ENCODE measurements at places on chromosomes 5 and 9. TPM values are rescaled to one million over a fixed set of nuclear protein-coding genes. Genes with fewer than 3 reads are reported as not detected.

PCDHGA8 gene
- total RNA-seq, result 2.1 TPM

PCDHB4 gene
- total RNA-seq, result 2.3 TPM

TMC1 gene
- total RNA-seq, result 0.31 TPM

GFRA3 gene
- total RNA-seq, result 1.3 TPM

- DNase-seq, result peak; percentile 36
Measured at GRCh38 chr9:16515207-16515606, 355.3 kb downstream of the BNC2 start.

DNA sequence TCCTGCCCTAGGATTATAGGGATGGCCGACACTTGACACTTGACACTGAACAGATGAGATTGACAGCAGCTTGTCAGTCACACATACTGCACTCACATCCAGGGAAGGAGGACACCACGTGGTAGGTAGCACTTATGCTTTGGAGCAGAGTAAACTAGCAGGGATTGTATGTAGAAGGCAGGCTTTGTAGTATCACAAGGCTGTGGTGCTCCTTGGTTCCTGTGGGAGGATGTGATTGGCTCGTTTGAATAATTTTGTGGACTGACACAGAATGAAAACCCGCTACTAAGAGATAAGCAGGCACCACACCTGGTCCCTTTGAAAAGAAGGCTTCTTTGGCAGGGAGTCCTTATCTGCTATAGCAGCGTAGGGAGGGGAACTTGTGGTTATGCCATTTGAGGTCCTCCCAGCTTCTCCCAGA lies 63.6 kb upstream of the IL12B start:
- DNase-seq, result no peak

- no peak for DNase-seq
Measured at GRCh38 chr5:9617221-9617620, 12.9 kb downstream of the TAS2R1 start.

GRCh38 chr5:127564002-127564769 lies 46.7 kb downstream of the PRRC1 start:
- peak; percentile 35 for DNase-seq

DNA sequence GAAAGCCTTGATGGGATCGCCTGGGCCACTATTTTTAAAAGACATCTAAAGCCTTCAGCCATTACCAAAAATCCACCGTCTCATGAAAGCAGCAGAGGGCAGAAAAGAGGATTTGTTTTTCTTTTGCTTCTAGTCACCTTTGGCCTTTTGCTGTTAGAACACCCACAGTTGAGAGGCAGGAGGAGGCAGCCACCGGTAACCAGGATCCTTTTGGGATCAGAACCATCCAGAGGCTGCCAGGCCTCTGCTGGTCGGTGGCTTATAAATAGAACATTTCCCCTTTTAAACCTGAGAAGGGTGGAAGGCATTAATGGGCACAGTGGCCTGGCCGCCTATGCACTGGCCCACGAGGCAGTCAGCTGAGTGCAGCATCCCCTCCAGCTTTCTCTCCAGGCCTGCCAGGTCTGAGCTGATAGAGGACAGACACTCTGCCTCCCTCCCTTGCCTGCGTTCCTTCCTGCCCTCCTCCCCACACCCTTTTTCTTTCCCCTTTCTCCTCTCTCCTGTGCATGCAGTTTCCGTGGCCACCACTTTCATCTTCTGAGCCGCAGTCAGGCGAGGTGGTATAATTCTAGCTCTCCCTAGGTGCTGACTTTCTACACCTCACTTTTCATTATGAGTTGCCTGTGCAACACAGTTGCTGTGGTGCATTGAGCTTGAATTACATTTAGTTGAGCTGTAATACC lies 253.4 kb downstream of the ARHGAP26 start:
- DNase-seq, result no peak

DNA sequence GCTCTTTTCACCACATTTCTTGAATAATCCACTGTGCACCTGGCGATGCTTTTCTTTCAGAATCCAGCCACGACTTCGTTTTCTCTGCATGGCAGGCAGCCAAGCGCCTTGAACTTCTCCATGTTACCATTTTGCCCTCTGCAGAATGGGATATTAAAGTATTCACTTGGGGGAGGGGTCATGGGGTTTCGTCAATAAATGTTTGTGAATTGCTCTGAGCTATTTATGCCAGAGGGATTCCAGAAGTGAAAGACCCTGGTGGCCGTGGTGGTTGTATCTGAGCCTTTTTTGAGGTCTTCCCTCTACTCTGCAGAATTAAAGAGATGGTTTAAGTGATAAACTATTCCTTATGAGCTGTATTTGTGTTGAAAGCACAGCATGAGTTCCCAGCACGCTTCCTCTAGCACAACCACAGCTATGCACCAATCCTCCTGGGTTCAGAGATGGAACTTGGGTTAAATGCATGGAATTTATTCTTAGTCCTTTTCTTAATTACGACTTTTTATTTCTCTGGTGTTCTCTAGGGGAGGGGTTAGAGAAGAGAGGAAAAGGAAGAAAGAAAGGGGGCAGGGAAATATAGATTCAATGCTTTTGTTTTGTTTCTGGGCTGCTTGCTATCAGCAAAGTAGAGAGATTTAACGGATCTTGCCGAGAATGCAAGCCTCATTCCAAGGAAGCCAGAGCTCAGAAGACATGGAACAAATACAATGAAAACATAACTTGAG lies 478.2 kb upstream of the TNC start:
- no peak for DNase-seq

- DNase-seq, result no peak
Measured at GRCh38 chr5:86127696-86128095, 490.0 kb upstream of the COX7C start.

DNA sequence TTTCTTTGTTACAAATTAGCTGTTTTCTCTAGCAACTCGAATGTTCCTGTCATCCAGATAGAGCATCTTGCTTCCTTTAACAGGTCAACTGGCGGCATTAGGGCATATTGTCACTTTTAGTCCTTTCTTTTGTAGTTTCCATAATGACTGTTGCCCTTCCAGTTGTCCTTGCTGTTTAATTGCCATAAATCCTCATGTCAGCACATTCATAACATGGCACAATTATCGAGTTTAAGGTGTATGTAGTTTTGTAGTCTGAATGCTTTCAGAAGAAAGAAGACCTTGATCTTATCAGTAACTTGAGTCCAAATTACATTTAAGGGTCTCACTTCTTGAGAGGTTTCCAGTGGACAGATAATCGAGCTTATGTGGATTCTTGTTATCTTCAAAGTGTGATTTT lies 161.7 kb upstream of the CDH12 start:
- no peak for DNase-seq

DNA sequence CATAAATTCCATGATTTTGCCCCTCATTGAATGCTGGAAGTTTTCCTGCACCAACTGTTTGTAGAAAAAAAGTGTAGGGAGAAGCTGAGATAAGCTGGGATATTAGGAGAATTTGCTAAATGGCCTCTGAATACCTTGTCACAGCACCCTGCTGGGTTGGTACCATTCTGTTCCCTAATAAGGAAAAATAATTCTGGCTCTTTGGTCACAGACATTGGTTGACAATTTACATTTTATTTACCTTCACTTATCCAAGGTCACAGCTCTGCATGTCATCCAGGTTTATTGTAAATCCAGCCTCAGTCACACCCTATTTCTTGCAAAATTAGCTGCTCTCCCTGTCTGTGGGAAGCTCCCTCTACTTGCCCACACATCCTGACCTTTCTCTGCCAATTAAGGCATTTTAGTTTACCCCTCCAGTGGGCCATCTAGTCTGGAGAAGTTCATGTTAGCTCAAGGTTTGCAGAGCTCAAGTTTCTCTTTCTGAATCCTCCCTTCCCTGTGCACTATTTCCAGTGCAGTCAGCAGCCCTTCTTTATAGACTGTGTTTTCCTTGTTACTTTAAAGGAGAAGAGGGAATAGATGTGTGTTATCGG lies 115.4 kb upstream of the NTRK2 start:
- no peak for DNase-seq

DNA sequence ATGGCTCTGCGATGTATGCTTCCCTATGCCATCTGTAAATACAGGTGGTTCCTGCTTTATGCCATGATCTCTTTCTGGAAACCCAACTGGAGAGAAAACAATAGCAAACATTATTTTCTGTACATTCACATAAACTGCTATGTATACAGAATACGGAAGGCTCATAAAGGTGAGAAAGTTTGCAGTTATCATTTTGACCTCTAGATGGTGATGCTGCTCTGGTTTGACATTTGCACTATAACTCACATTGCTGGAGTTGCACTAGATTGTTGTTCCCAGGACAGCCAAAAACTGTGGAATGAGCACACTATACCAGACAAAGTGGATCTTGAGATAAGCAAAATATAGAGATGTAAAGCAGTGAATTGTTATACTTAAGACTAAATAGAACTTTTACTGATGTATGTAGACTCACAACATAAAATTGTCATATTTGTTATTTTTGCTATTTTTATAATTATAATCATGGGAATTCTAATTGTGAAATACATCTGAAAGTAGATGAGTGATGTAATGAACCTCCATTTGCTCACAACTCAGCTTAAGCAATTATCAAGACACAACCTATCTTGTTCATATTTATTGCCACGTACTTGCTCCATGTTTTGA lies 246.5 kb downstream of the PTPRD start:
- DNase-seq, result no peak

GRCh38 chr5:95042037-95042436 lies 242.9 kb downstream of the MCTP1 start:
- DNase-seq, result no peak

GRCh38 chr9:108835831-108836230 lies 20.0 kb downstream of the ACTL7B start:
- DNase-seq, result no peak

DNA sequence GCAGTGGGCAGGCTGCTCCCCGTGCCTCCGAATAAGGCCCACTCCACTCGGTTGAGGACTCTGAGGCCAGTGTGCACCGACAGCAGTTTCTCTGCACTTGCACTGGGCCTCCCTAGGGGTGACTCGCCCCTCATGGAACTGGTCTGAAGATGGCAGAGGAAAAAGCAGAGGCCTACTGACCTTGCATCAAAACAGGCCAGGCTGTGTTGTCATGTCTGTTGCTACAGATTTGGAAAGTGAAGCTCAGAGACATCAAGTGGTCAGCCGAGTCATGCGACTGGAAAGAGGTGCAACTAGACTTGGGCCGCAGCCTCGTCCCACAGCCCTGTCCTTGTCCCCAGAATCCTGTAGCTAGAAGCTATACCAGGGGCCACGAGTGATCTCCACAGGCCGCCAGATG lies 78.3 kb downstream of the DCP2 start:
- DNase-seq, result no peak

GRCh38 chr5:28400076-28400475 lies 1361.7 kb upstream of the CDH9 start:
- no peak for DNase-seq

GRCh38 chr5:14428302-14429081 lies 153.1 kb upstream of the OTULINL start:
- no peak for DNase-seq

- no peak for DNase-seq
Measured at GRCh38 chr9:94210616-94211603, 48.2 kb upstream of the ZNF169 start.

Measured in WTC11 (cell line).